Kidney (tissue), 22 donors: ENCODE measurements at places on chromosomes 5 and 9. TPM values are rescaled to one million over a fixed set of nuclear protein-coding genes. Genes with fewer than 3 reads are reported as not detected.

DNA sequence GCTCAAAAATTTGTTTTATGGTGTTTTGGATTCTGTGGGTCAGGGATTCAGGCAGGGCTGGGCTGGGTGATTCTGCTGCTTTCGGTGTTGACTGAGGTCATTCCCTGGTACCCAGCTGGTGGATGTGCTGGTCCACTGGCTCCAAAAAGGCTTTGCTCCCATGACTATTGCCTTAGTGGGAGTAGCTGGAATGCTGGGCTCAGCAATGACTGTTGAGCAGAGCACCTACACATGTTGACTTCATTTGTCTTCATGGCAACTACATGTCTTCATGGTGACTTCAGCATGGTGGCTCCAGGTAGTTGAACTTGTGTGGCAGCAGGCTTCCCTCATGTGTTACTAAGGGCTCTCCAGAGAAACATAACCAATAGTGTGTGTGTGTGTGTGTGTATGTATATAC, 297.2 kb downstream of the DOCK8 start:
- no peak overlapping the region for H3K4me3 ChIP-seq
- H3K36me3 ChIP-seq = no peaks in the 10 kb centered on the region
- H3K27ac ChIP-seq = no peak overlapping the region
- no peaks in the 10 kb centered on the region for H3K27me3 ChIP-seq
- H3K4me1 ChIP-seq = peaks cover 2% of the 10 kb centered on the region
- DNase-seq = no peak

- no peak overlapping the region for H3K27ac ChIP-seq
- no peak overlapping the region for H3K4me3 ChIP-seq
- H3K36me3 ChIP-seq = no peaks in the 10 kb centered on the region
- no peak for DNase-seq
- H3K27me3 ChIP-seq = no peaks in the 10 kb centered on the region
Observed at GRCh38 chr9:95901506-95901905, 26.0 kb downstream of the ERCC6L2 start.

DNA sequence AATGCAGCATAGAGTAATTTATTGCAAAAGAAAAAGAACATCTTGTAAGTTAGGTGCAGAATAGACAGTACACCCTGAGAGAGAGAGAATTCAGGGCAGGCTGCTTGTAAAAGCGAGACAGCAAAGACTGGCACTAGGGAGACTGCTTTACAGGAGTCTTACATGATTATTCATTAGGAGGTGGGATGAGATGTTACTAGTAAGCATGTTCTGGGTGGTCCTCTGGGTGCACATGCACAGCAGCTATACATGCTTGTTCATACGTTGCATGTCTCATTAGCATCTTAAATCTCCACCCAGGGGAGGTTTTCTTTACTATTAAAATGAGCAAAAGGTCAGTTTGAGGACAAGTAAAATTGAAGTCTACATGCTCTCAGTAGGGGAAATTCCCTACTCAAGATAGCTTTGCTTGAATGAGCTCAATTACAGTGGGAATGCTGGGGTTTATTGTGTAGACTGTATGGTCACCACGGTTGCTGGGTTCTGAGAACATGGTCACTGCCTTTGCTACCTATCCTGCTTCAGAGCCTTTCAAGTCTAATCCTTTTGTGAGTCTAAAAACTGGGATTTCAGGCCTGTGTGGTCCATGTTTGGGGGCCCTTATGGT, 60.6 kb downstream of the RGS7BP start:
- H3K27me3 ChIP-seq = no peaks in the 10 kb centered on the region
- H3K4me3 ChIP-seq = no peak overlapping the region
- peak; percentile 76 for DNase-seq
- H3K4me1 ChIP-seq = peaks cover 2% of the 10 kb centered on the region

SMIM32 gene
- 5.1 TPM for total RNA-seq

C1QTNF3 gene
- total RNA-seq = 38.4 TPM

SUB1 gene
- 167 TPM for total RNA-seq

DNA sequence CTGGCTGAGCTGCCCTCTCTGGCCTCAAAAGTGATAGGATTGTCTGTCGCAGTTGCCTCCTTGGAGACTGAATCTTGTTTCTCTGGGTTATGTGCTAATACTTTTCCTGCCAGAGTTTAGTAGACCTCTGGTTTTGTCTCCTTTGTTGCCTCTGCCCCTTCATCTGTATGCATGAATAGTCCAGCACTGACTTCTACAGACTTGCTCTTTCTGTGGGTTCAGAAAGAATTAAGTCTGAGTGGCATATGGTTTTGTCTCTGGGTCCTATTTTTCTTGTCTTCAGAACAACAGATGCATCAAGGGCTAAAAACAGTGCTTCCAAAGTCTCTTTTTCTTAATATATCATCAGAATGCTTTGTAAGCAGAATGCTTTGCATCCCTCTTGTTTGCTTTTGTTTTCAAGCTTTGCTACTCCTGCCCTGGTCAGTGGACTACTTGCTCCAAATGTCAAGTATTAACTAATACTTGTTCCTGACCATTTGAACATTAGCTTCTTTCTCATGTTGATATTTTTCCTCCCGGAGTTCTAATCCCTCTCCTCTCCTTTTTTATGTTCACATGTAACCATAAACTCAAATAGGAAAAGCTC, 131.7 kb downstream of the UNC13B start:
- DNase-seq = no peak
- H3K36me3 ChIP-seq = no peaks in the 10 kb centered on the region
- H3K27me3 ChIP-seq = no peaks in the 10 kb centered on the region
- peak overlapping the region; percentile 48 for H3K27ac ChIP-seq
- no peak overlapping the region for H3K4me3 ChIP-seq

IFNB1 gene
- not detected for total RNA-seq

TSSK1B gene
- total RNA-seq = 0.13 TPM

GRCh38 chr5:145680169-145680568, 155.0 kb downstream of the PRELID2 start:
- H3K4me3 ChIP-seq = no peak overlapping the region
- H3K36me3 ChIP-seq = no peaks in the 10 kb centered on the region
- no peaks in the 10 kb centered on the region for H3K27me3 ChIP-seq
- no peak overlapping the region for H3K27ac ChIP-seq
- no peak for DNase-seq

- no peak overlapping the region for H3K27ac ChIP-seq
- peaks cover 4% of the 10 kb centered on the region for H3K4me1 ChIP-seq
- DNase-seq = peak; percentile 56
Observed at GRCh38 chr5:115379622-115380344, 83.3 kb upstream of the CCDC112 start.
